ENCODE measurements at places on chromosomes 4 and X. TPM values are rescaled to one million over a fixed set of nuclear protein-coding genes. Genes with fewer than 3 reads are reported as not detected.

GRCh38 chrX:10169175-10169574, 12.4 kb downstream of the CLCN4 start:
- no peak for DNase-seq

DNA sequence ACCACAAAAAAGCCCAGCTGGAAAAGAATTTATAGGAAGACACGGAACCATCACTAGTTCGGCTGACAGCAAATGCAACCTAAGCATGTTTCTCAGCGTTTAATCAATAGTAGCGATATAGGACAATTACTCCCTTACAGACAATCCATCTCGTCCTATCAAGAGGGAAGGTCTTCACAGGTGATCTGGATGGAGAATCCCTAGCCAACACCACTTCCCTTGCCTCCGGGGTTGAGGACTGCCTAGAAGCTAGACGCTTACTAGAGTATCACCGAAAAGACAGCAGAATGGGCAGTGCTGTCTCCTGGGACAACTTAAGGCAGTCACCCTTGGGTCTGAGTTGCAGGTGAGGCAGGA, 32.1 kb upstream of the MAML3 start:
- no peak for DNase-seq

DNA sequence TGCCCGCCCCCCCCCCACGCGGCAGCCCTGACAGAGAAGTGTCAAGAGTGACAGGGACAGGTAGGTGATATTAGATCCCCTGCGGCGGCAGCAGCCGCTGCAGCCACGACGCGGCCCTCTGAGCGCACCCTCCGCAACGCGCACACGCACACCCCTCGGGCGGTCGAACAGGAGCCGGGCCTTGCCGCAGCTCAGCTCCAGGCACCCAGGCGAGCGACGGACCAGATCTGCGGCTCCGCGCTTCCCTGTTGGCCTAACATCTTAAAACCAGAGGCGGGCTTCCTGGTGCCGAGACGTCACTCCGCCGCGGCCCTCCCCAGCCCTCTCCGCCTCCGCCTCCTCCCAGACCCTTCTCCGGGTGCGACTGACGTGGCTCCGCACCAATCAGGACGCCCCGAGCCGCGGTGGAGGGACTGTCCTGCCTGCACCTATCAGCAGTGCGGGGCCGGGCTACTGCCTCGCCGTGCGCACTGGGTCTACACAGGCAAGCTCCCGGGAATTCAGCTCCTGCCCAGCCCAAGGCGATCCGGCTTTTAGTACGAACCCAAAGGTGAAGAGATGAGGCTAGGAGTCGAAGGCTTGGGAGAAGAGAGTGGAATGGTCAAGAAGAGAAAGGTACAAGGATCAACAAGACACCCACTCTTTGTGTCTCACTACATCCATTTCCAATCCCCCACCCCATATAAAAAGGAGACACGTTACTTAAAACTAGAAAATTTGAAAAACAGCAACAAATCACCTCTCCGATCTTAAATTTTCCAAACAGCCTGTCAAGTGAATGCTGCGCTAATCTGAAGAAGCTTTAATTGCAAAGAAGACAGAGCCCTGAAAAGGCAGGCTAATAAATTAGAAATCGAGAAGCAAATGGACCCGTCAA, at the start of gene PITX2:
TSS of gene PITX2 (minus strand) at position 237 of the 877 bp plus-strand sequence. CDS start 617 bp downstream, outside the sequence.
- DNase-seq, result peak; percentile 93

- no peak for DNase-seq
These were observed 108.6 kb downstream of the CENPC start for GRCh38 chr4:67436742-67437141.

GRCh38 chrX:7485061-7485460, 337.1 kb upstream of the PUDP start:
- no peak for DNase-seq

GRCh38 chr4:15778289-15779241, at the start of gene CD38:
Gene CD38 (plus strand): TSS chr4:15778328. CDS start chr4:15778415, 87 bp downstream.
- DNase-seq, result no peak

DNA sequence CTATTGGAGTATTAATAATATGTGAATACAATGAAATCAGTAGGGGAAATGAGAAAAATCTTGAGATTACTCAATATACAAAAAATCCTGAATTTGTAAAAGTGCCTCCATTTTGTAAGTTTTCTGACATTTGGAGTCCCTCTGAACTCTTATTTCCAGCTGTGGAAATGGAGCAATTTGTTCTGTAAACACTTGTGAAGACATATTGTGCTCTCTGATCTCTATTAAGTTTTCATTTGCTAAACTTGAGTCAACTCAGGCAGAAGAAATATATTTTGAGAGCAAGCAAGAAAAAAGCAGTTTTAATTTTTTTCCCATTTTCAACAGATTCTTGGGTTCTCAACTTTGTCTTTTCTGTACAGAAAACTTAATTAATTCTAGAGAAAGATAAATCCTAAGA, 51.4 kb upstream of the PCDH18 start:
- no peak for DNase-seq

Gene LNX1
- total RNA-seq, result 9.4 TPM

Gene WAS
- total RNA-seq, result 0.15 TPM

Gene CPLX1
- total RNA-seq, result 0.28 TPM

Gene GNRHR
- not detected for total RNA-seq

All from HT-29 (cell line).